ENCODE measurements at places on chromosomes 6 and 20.

DNA sequence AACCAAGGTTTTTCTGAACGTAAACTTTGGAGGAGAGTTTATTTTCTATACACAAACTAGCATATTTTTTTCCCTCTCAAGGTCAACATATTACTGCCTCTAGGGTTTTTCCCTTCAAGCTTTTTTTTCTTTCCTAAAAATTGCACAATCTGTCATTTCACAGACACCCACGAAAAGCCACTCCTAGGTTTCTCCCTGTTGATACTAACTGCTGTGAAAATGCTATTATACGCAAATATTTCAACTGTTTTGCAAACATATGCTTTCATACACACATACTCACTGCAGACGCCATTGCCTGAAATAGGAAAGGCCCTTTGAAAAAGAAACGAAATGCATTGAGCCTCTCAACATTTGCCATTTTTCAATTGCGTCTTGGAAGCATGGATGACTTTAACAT is 333.0 kb downstream of the CD83 start:
- DNase-seq, result no peak

- DNase-seq, result no peak
Observed at GRCh38 chr6:136085370-136086115, 164.6 kb downstream of the MTFR2 start.

GRCh38 chr6:114033606-114034005 is 62.7 kb upstream of the HDAC2 start:
- DNase-seq, result no peak

DNA sequence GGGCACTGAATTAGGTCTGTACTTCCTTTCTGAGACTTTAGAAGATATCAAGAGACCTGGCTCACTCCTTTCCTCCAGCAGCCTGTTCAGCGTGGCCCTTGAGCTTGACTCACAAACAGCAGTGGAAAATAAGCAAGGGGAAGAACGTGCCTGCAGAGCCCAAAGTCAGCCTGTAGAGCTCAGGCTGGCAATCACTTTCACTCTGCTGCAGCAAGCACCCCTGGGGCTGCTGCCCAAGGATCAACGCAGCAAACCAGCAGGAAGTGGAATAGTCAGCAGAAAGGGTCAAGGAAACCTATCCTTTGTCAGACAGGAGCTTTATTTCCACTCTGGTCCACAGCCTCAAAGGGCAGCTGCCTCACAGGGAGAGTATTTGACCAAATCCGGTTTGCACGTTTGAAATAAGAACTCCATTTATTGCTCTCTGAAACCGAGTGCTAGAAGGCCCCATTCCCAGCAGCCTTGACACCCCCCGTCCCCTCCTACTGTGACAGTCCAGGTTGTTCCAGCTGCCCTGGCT is 77.4 kb downstream of the PRDM1 start:
- DNase-seq, result no peak

GRCh38 chr6:110216140-110216539 is 35.9 kb downstream of the CDC40 start:
- no peak for DNase-seq

- DNase-seq, result no peak
Observed at GRCh38 chr20:21801193-21801592, 95.7 kb downstream of the PAX1 start.

All from AG09319 (cell line).